Activated CD8-positive, alpha-beta T cell treated with anti-CD3 and anti-CD28 coated beads, Interleukin-2, amount 10 ng/mL, durations not matched to agents 7 days and 5 days (primary cell): ENCODE measurements at places on chromosomes 7 and 10. TPM values are rescaled to one million over a fixed set of nuclear protein-coding genes. Genes with fewer than 3 reads are reported as not detected.
A peak's percentile ranks its signal among the peaks of the same experiment; 100 is the strongest.

DNA sequence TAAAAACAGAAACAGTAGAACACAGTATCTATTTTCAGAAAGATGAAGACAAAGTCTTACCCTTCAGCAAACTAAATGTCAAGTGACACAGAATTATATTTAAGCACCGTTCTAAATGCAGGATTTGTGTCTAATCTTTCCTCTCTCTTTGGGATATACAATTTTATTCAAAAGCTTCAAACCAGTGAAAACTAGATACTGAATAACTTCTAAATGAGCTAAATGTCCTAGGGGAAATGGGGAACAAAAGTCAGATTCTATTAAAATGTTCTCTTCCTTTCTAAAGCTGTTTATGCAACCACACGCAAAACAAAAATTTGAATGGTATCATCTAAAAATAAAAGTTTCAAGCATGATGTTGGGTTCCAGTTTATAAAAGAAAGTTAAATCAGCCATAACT lies 136.4 kb upstream of the AOAH start:
- H3K27me3 ChIP-seq: no peaks in the 10 kb centered on the region
- DNase-seq: no peak
- no peak overlapping the region for H3K27ac ChIP-seq
- peaks cover 22% of the 10 kb centered on the region for H3K4me1 ChIP-seq

DNA sequence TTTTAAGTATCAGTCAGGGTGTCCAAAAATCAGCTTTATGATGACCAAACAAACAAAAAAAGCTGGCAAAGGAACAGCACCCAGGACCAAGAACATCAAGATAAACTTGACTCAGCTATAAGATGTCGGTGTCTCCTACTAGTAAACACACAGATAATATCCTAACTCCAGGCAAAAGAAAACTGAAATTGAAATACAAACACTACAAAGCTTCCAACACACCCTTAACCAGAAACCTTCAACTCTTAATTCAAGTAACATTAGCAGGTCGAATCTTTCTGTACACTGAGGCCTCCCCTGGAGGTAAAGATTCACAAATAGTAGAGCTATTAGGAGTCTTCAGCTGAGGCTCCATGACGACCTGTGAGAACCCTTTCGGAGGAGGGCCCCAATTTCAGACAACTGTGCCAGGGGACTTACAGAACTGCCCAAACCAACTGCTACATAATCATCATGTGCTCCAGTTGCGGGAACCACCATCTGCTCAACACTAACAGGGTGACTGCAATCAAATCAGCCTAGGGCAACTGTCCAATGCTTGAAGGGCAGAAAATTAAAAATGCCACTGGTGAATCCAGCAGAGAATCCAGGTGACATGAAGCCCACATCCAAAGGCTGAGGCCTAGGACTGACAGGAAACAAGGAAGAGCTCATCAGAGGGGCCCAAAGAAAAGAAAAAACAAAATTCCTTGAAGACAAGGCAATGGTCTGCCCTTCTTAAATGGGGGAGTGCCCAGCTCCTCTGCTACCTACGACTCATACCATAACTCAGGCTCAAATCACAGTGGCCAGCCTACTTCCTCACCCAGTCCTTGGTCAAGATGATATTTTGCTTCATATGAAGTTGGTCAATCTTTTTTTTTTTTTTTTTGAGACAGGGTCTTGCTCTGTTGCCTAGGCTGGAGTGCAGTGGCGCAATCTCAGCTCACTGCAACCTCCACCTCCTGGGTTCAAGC lies 20.0 kb downstream of the XPNPEP1 start:
- DNase-seq: no peak
- peak overlapping the region; percentile 49 for H3K4me3 ChIP-seq
- H3K36me3 ChIP-seq: peaks cover 85% of the 10 kb centered on the region
- H3K4me1 ChIP-seq: peaks cover 64% of the 10 kb centered on the region
- peak overlapping the region; percentile 76 for H3K27ac ChIP-seq

DNA sequence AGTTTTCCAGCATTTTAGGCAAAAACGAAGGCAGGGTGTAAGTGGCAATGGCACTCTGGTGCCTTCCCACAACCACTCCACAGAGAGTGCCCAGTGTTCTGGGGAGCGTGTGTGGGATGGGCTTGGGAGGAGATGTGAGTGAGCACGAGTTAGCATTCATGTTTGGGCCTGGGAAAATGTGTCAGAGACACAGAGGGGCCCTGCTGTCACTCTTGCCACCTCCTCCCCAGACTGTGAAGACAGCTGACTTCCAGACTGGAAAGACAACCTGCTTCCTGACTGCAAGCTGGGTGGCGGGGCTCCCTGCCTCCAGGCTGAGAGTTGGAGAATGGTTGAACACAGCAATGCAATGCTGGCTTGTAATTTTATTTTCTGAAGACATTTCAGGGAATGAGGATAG lies 454.5 kb upstream of the ZMIZ1 start:
- no peaks in the 10 kb centered on the region for H3K36me3 ChIP-seq
- no peak overlapping the region for H3K4me3 ChIP-seq
- H3K27me3 ChIP-seq: peaks cover 14% of the 10 kb centered on the region
- no peak for DNase-seq
- H3K27ac ChIP-seq: no peak overlapping the region

DNA sequence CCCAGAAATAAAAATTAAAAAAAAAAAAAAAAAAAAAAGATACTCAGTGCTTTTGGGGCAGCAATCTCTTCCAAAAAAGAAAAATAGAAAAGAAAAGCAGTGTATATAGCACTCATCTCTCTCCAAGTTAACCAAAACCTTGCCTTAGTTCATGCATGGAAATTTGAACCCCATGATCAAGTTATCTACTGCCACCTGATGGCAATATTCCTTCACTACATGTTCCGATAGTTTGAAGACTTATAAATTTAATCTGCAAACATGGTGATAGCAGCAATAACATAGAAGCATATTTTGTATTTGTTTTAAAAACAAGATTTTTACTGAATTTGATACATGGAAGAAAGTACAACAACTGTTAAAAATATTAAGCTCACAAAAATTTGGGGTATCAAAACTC lies 48.6 kb upstream of the SLIT1 start:
- H3K4me3 ChIP-seq: no peak overlapping the region
- H3K27ac ChIP-seq: no peak overlapping the region
- no peak for DNase-seq
- peaks cover 3% of the 10 kb centered on the region for H3K4me1 ChIP-seq
- H3K27me3 ChIP-seq: no peaks in the 10 kb centered on the region

- DNase-seq: peak; percentile 7
- no peak overlapping the region for H3K27ac ChIP-seq
- no peaks in the 10 kb centered on the region for H3K36me3 ChIP-seq
Measured at GRCh38 chr7:139893999-139894398, 64.9 kb downstream of the TBXAS1 start.

GRCh38 chr7:102273749-102274712 lies 12.6 kb upstream of the SH2B2 start:
- no peak overlapping the region for H3K27ac ChIP-seq
- no peak overlapping the region for H3K4me3 ChIP-seq
- H3K27me3 ChIP-seq: no peaks in the 10 kb centered on the region
- H3K36me3 ChIP-seq: no peaks in the 10 kb centered on the region

GRCh38 chr7:5774136-5774535 lies 7.3 kb downstream of the RNF216 start:
- H3K27ac ChIP-seq: peak overlapping the region; percentile 10
- H3K36me3 ChIP-seq: peaks cover 37% of the 10 kb centered on the region
- H3K4me1 ChIP-seq: peaks cover 56% of the 10 kb centered on the region
- H3K27me3 ChIP-seq: no peaks in the 10 kb centered on the region
- H3K4me3 ChIP-seq: no peak overlapping the region

DNA sequence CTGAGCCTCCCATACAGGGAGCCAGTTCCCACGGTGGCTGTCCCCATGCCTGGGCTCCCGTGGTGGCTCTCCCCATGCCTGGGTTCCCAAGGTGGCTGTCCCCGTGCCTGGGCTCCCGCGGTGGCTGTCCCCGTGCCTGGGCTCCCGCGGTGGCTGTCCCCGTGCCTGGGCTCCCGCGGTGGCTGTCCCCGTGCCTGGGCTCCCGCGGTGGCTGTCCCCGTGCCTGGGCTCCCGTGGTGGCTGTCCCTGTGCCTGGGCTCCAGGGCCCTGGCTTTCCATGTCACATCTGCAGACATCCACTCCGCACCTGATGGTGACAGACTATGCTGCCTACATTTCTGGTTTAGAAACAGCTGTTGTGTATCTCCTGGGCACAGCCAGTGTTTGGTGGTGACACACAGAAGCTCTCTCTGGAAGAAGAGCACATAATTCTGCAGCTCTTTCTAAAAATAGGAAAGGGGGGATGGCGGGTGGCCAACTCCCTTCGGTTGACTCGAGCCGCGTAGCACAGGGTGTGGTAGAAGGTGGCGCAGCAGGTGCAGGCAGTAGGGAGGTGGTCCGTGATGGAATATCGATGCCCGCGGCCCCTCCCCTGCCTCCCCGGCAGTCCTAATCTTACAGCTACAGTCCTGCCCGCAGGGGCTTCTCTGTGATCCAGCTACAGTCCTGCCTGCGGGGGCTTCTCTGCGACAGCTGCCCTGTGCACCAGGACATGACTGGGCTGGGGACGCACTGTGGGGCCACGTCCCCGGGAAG lies 251.2 kb downstream of the DNAJB6 start:
- no peak overlapping the region for H3K4me3 ChIP-seq
- H3K4me1 ChIP-seq: peaks cover 21% of the 10 kb centered on the region
- no peak overlapping the region for H3K27ac ChIP-seq
- peaks cover 2% of the 10 kb centered on the region for H3K36me3 ChIP-seq

DNA sequence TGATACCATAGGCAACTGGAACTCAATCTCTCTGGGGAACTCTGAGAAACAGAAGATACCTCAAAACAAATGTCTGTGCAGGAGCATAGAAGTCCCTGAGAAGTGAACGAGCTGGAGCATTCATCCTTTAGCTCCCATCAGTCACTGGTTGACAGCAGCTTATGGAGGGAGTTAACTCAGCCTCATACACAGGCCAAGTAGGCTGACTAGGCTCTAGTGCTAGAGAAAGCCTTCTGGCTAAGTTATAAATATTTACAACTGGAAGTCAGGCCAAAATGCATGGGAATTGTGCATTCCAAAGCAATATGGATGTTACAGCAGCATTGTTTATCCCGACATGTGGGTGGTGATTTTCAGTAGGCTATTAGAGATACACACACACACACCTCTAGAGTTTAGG lies 66.5 kb downstream of the ANK3 start:
- DNase-seq: no peak
- no peak overlapping the region for H3K4me3 ChIP-seq
- no peaks in the 10 kb centered on the region for H3K4me1 ChIP-seq
- no peak overlapping the region for H3K27ac ChIP-seq
- H3K27me3 ChIP-seq: no peaks in the 10 kb centered on the region

DNA sequence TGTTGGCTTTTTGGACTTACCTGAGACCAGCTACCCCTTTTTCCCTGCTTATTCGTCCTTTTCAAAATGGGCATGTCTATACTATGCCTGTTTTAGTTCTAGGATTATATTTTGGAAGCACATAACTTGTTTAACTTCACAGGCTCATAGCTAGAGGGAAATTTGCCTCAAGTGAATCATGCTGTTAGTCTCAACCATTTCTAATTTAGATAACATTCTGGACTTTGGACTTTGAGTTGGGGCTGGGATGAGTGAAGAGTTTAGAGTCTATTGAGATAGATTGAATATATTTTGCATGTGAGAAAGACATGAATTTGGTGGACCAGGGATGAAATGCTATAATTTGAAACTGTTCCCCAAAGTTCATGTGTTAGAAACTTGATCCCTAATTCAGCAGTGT lies 554.6 kb upstream of the C7orf33 start:
- no peaks in the 10 kb centered on the region for H3K4me1 ChIP-seq
- DNase-seq: no peak
- H3K27ac ChIP-seq: no peak overlapping the region

GRCh38 chr10:43610636-43611035 lies 4.4 kb downstream of the ZNF485 start:
- H3K4me3 ChIP-seq: no peak overlapping the region
- DNase-seq: no peak
- H3K36me3 ChIP-seq: peaks cover 77% of the 10 kb centered on the region
- H3K27me3 ChIP-seq: no peaks in the 10 kb centered on the region
- H3K4me1 ChIP-seq: peaks cover 29% of the 10 kb centered on the region
- no peak overlapping the region for H3K27ac ChIP-seq

The ABCC2 gene
- total RNA-seq: 0.97 TPM

The ZNF92 gene
- 15.3 TPM for total RNA-seq

The CCZ1 gene
- total RNA-seq: 105 TPM

The NODAL gene
- not detected for total RNA-seq
